ENCODE measurements at places on chromosomes 6 and 20.

DNA sequence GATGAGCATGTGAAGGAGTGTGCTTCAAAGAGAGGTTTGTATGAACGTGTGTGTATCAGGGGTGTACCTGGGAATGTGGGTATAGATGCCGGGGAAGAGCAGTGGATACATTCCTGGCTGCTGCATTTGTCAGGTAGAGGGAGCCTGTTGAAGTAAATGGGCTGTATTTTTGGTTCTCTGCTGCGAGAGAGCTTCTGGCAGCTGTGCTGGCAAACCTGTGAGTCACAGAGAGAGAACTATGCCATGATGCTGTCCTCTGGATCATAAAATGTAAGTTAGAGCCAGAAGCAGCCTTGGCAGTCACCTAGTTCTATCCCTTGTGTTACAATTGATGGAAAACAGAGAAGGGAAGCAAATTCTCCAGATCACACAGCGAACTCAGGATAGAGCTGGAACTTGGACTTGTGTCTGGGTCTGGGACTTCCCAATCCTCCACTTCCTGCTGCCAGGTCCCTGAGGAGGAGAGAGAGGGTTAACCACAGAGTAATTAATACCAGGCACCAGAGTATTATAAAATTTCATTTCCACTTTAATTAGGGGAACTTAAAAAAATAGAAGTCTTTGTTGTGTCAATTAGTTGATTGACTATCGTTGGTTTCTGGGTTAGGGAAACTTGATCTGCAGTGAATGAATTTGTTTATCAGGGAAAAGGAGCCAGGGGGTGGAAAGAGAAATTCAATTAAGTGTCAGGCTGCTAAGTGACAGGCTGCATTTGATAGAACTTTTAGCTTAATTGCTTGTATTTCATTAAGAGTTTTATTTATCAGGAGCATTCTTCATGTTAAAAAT lies 41.1 kb upstream of the GTSF1L start:
- no peak for DNase-seq

DNA sequence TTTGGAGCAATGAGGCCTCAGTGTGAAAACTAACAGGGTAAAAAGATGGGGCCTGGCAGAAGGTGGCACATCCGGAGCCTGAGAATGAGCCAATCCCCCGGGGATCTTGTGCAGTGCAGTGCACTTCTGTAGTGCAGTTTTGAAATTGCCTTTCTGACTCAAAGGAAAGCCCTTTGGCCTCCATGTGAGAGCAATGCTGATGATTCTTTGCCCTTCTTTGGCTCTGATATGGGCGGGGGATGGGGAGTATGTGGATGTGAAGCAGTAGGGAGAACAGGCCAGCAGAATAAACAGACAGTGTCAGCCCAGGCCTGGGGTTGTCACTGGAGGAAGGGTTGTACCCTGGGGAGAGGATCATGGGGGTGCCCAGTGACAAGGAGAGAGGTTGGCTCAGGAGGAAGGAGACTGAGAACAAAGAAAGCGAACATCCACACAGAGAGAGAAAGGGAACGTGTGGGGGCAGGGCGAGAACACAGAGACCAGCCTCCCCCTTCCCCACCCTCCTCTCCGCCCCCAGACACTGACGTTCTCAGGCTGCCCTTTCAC lies 351.2 kb downstream of the CDC5L start:
- no peak for DNase-seq

- no peak for DNase-seq
Measured at GRCh38 chr20:7879883-7880282, 60.4 kb downstream of the HAO1 start.

GRCh38 chr6:29495571-29495970 lies 7.8 kb upstream of the MAS1L start:
- DNase-seq = no peak

- no peak for DNase-seq
Measured at GRCh38 chr6:699319-699718, 6.4 kb upstream of the EXOC2 start.

GRCh38 chr6:40626886-40627285 lies 39.7 kb upstream of the LRFN2 start:
- peak; percentile 19 for DNase-seq

GRCh38 chr20:62980970-62981369 lies 25.8 kb downstream of the BHLHE23 start:
- no peak for DNase-seq

GRCh38 chr6:148848915-148849314 lies 102.1 kb downstream of the UST start:
- no peak for DNase-seq

DNA sequence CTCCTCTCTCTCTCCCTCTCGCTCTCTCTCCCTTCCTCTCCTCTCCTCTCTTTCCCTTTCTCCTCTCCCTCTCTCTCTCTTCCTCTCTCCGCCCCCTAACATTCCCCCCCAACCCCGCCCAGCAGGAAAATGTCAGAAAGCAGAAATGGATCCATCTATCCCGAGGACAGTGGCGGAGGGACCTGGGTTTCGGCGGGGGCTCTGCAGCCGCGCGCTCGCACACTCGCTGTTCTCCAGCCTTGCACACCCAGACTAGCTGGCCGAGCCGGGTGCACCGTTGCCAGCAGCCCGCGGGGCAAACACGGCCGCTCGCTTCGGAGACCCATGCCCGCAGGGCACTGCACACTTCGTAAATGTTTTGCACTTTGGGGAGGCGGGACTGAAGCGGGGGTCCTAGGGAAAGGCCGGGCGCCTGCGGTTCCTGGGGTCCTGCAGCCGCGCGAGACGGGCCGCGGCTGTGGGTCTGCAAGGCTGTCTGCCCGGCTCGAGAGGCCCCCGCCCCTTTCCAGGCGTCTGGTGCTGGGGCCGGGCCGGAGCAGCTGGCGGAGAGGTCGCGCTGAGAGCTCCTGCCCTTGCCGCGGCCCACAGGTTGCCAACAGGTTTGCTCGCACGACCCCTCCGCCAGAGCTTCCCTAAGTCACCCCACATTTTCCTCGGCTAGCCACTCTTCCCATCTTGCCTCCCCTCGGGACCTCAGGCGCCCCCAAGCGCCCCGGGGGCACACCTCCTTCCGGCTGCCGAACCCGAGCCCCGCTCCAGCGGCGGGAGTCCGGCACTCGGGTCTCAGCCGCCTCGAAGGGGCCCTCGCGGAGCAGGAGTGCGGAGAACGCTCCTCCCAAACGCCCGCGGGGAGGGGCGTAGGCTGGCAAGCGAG lies 818 bp upstream of the MDGA1 start:
- DNase-seq = no peak

DNA sequence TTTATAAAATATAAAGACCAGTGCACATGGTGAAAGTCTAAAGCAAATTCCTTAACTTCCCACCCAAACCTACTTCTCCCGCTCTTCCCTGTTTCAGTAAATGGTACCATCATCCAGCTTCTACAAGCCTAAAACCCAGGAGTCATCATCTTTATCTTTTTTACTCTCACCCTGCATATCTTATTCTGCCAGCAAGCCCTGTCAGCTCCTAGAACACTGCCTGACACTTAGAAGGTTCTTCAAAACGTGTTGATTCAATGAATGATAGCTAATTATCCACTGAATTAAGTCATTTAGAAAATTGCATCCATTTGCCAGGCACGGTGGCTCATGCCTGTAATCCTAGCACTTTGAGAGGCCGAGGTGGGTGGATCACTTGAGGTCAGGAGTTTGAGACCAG lies 185.7 kb downstream of the TFAP2B start:
- DNase-seq = no peak

DNA sequence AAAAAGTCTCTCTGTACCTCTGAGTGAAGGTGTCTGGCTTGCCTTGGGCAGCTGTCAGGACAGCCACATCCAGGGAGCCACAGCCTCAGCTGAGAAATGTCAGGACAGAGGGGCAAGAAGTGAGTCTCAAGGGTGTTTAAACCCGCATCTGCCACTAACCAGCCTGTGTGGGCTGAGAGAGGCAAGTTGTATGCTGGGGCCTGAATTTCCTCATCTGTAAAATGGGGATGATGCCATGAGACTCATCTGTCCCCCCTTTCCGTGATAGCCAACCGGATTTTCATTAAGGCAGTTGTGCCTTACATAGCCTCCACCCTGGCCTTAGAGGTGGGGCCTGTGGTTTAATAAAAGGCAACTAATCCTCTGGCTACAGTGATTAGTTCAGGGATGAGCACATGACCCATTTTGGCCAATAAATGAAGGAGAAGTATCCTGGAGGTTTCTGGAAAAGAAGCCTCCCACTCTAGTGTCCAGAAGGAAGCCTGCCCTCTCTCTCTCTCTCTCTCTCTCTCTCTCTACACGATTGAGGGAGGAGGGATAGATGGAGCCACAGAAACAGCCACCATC lies 79.3 kb downstream of the BMP7 start:
- DNase-seq = no peak

DNA sequence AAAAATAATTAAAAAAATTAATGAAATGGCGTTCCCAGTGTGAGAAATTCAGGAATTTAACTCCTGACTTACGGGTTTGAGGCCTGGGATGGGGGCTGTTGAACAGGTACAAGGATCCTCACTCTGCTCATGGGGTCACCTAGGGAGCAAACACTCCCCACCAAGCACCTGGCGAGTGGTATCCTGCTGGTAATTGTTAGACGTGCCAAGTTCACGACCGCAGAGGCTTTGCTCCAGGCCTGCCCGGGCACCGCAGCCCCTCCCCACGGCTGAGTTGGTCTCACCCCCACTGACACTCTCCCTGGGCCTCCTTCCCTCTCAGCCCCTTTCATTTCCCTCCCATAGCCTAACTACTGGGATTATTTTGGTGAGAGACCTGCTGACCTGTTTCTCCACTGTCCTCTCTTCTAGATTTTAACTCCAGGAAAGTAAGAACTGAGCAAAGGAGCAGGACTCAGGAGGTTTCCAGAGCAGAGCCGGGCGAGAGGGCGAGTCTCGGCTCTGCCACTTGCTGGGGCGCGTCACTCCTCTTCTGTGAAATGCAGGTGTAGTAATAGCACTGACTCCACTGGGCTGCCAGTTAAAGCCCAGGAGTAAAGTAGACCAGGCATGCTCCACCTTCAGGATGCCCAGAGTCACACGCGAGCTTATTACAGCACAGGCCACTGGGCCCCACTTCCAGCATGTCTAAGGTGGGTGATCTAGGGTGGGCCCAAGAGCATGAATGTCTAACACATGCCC lies 22.8 kb downstream of the BMP7 start:
- DNase-seq = no peak

- no peak for DNase-seq
Measured at GRCh38 chr20:43750774-43751166, 24.0 kb upstream of the GTSF1L start.

- no peak for DNase-seq
Measured at GRCh38 chr20:29740951-29741593, 1516.4 kb upstream of the DEFB115 start.

DNA sequence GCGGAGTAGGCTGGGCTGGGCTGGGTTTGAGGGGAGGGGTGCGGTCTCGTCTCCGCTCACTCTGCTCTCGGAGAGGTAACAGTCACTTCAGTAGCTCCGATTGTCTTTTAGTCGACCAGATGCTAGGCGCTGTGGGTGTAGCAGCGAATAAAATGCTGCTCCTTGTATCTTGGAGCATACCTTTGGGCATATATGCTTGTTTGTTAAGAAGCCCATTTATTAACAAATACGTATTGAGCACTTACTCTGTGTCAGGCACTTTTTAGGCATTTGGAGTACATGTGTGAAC lies 545 bp downstream of the ACTR5 start:
- DNase-seq = no peak

DNA sequence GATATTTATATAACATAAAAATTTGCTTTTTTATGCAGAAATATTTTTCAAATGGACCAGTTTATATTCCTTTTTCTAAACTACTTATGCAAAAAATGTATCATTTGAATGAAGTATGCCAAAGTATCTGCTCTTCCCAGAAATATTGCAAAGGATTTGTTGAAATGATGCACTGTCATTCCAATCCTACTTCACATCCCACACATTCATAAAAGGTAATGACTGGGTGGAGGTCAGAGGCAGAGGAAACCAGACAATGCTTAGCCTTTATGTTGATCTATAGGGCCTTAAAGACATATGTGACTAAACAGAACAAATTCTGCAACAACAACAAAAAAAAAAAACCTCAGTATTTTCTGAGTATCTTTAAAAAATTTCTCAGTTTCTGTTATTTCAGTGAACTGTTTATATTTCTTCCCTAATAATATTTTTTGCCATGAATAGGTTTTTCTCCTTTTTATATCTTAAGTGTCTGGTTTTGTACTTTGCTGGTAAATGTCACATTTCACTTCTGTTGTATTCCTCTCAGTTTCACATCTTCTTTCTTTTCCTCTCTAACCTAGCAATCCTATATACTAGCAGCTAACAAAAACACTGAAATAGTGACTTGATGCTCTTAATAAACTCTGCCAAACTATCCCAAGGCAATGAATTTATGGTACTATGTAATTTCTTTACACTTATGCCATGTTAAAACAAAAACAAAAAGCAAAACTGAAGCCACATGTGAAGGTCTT lies 374.1 kb downstream of the BCKDHB start:
- no peak for DNase-seq

GRCh38 chr20:6426287-6426891 lies 303.6 kb upstream of the FERMT1 start:
- no peak for DNase-seq

DNA sequence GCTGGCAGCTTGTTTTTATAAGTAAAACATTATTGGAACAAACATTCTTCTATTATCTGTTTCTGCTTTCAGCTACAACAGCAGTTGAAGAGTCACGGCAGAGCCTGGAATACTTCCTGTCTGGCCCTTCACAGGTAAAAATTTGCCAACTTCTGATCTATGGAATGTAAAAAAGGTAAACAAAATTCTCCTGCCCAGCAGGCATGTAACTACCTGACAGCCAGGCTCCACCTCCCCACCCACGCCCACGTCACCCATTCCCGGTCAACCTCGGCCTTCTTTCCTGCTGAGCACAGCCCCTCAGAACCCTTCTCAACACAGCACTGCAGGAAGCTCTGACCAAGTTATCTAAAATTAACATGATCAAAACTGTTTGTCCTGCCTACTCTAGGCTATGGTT lies 166.0 kb downstream of the DLL1 start:
- DNase-seq = peak; percentile 52

DNA sequence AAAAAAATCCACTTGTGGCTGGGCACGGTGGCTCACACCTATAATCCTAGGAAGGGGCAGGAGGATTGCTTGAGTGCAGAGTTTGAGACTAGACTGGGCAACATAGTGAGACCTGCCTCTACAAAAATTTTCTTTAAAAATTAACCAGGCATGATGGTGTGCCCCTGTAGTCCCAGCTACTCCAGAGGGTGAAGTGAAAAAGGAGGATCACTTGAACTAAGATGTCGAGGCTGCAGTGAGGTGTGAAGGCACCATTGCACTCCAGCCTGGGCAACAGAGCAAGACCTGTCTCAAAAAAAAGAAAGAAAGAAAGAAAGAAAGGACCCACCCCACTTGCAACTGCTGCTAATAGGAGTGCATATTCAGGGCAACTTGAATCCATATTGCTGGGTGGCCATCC lies 13.7 kb upstream of the SNX3 start:
- DNase-seq = no peak

DNA sequence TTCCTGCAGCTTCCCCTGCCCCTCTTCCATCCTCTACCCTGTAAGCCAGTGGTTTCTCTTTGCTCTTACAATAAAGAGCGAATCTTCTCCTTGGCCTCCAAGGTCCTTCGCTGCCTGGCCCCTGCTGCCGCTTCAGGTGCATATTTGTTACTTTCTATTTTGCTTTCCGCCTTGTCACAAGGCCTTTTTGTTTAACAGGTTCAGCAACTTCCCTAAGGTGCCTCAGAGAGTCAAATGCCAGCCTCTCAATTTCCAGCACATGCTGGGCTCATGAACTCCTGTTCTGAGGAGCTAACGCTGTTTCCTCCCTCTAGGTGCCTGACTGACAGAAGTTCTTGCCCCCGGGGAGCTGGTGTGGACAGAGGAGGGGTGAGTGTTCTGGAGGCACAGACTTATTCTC lies 42.4 kb upstream of the EPB41L1 start:
- DNase-seq = no peak

- no peak for DNase-seq
Measured at GRCh38 chr6:28764761-28765282, 159.0 kb downstream of the TRIM27 start.

- no peak for DNase-seq
Measured at GRCh38 chr6:53691667-53692133, 26.1 kb upstream of the KLHL31 start.
